ENCODE measurements at places on chromosomes 12 and 14.

DNA sequence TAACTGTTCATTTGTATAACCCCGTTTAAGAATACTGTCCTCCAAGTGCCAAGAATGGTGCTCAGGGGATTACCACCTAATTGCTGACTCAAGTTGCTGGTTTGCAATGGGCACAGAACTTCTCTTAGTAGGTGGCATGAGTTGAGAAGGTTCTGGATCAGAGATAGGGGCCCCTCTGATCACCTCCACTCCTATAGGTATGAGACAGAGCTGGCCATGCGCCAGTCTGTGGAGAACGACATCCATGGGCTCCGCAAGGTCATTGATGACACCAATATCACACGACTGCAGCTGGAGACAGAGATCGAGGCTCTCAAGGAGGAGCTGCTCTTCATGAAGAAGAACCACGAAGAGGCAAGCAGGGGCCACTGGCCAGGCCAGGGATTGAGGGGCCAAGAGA lies 1.6 kb downstream of the KRT18 start:
- DNase-seq = no peak

DNA sequence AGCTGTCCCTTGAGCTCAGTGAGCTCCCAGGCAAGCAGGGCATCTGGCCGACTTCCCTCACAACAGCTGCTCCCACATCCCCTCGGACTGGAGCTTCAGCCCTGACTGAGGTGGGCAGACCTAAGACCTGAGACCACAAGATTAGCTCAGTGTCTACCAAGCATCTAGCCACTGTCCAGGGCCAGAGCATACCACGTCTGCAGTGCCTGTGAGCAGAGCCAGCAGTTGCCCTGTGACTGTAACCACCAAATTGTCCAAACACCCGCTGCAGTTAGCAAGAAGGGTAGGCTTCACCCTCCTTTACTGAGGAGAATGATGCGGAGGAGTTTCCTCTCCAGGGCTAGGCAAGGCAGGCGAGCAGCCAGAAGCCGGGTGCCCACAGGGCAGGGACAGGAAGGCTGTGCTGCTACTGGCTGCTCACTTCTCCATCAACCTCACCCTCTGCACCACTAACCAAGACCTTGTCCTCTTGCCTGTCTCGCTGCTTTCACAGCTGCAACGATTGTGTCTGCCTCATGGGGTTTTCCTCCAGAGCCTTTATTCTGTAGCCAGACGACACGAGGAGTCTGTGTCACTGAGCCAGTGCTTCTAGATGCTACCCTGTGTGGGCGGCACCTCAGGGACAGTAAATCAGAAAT lies 53.9 kb downstream of the ANAPC7 start:
- peak; percentile 8 for DNase-seq

GRCh38 chr12:130780880-130781575 lies 58.0 kb downstream of the STX2 start:
- DNase-seq = no peak

GRCh38 chr12:123119808-123120207 lies 31.1 kb downstream of the PITPNM2 start:
- DNase-seq = peak; percentile 31

DNA sequence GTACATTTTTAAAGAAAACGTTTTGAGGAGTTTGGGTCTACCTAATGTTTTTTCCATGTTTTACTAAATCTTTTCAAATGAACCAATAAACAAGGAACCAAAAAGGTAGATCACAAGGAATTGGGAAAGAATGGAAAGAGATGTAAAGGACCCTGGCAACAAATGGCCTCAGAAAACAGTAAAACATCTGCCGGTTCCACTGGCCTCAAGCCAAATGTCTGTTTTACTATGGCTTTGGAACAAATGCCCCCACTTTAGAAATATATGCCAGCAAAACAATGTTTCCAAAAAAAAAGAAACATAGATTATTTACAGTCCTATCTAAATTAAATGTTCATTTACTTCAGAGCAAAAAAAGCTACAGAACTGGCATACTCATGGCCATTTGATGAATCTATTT lies 3.0 kb downstream of the TRMT5 start:
- DNase-seq = no peak

- DNase-seq = no peak
Measured at GRCh38 chr12:6229224-6230218, 29.3 kb downstream of the CD9 start.

DNA sequence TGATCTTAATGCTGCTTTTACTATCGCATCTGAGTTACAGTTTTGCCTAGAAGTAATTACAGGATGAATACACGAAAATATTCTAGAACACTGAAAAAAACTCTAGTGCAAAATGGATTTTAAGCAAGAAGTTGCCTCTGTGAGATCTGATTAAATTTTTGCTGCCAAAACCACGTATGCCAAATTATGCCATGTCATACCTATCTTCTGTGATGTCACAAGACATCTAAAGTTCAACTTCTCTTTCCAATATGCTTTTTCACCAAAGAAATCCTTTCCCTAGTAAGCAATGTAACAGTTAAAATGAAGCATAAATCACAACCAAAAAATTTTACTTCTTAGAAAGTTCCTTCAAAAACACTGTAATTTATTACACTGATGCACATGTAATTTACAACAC lies 39.6 kb downstream of the HECTD4 start:
- DNase-seq = no peak

All from CD8-positive, alpha-beta T cell (primary cell).